ENCODE measurements at places on chromosomes 7 and 10.
A peak's percentile ranks its signal among the peaks of the same experiment; 100 is the strongest.

- no peak for DNase-seq
These were observed 53.8 kb downstream of the RBM17 start for GRCh38 chr10:6142644-6143043.

GRCh38 chr10:129604333-129605032 lies 137.4 kb downstream of the MGMT start:
- DNase-seq: no peak

DNA sequence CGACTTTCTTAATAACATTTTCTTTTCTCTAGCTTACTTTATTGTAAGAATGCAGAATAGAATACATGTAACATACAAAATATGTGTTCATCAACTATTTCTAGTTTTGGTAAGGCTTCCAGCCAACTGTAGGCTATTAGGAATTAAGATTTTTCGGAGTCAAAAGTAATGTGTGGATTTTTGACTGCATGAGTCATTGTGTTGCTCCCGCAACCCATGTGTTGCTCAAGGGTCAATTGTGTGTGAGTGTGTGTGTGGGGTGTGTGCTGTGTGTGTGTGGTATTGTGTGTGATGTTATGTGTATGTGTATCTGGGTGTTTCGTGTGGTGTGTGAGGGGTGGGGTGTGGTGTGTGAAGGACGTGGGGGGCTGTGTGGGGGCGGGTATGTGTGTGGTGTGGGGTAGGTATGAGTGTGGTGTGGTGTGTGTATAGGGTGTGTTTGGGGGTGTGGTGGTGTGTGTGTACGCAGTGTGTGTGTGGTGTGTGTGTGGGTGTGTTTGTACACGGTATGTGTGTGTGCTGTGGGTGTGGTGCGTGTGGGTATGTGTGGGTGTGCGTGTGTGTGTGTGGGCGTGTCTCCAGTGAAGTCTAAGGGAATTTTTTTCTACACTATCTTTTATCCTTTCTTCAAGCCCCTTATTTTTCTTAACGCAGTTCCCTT lies 60.5 kb downstream of the RSU1 start:
- no peak for DNase-seq

DNA sequence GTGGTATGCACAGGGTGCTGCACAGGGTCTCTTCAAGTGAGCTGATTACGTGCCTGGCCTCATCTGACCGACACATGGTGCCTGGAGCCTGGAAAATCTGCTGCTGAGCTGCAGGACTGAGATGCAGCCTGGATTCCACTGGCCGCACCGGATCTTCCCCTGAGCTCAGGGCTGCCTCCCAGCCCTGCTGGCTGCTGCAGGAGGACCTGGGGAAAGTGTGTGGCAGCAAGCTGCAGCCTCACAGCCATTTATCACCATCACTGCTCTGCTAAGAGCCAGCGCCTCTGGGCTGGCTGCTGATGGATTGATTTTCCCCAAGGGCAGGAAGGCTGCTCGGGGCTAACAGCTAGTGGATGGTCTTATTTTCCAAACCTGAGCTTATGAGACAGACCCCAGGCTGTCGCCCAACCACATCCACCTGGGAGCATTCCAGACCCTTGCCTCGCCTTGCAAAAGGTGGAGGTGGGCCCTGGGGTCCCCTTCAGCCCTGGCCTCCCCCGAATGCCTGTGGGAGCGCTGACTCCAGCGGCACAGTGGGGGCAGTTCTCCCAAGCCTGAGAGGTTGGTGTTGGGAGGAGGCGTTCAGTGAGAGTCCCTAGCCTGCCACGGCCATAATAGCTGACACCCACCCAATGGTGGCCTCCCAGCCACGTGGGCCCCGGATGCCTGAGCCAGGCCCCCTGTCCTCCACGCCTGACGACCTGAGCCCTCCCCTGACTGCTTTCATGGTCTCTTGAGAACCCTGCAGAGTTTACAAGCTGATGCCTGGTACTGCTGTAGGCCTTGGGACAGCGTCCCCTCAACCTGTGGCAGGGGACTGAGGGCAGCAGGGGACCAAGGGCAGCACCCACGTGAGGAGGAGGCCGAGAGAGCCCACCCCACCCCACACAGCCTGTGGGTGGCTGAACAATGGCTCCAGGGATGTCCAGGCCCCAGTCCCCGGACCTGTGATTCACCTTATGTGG lies 38.2 kb downstream of the STK32C start:
- DNase-seq: no peak

GRCh38 chr7:835485-836401 lies 3.5 kb downstream of the SUN1 start:
- no peak for DNase-seq

- no peak for DNase-seq
These were observed 533.5 kb downstream of the AUTS2 start for GRCh38 chr7:70131817-70132216.

- DNase-seq: no peak
These were observed 37.7 kb upstream of the ITGB1 start for GRCh38 chr10:32995751-32996150.

- peak; percentile 61 for DNase-seq
These were observed 72.8 kb upstream of the ZNF722 start for GRCh38 chr7:63925626-63926460.

DNA sequence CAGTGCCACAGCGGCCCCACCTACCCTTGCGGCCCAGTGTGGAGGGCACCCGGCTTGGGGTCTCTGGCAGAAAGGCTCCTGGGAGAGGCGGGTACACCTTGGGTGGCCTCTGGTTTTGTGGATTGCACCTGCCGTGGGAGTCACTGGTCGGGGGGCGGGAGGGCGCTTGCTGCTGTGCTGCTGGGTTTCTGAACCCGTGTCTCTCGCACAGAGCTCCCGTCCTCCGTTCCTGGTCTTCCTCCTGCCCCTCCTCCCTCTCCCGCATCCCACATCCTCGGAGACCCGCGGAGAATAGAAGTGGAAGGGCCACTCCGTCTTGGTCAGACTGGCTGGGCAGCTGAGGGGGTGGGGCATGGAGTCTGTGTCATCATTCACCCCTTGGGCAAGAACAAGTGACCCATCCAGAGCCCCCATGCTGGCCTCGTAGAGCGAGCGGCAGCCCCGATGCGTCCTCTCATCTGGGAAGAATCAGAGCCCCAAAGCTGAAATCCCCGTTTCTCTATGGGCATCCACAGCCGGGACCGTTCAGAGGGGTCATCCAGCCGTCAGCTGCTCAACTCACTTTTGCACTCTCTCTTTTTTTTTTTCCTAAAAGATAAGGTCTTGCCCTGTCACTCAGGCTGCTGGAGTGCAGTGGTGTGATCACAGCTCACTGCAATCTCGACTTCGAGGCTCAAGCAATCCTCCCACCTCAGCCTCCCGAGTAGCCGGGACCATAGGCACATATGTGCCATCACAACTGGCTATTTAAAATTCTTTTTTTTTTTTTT lies 4.0 kb downstream of the MAFK start:
- no peak for DNase-seq

DNA sequence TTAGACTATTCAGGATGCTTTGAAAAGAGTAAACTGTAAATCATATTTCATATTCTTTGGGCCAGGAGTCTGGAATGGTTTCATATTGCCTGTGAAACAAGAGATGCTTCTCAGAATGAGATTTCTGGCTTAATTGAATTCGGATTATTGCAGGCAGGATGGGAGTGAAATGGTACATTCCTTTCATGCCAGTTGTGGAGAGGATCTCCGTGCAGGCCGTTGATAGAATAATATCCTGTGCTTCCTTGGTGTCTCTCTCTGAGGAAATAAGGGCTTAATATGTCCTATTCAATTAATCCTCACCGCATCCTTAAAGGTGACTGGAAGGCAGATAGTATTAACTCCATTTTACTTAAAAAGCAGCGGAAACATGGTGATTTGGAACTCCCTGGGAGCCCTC lies 56.6 kb downstream of the CUX1 start:
- DNase-seq: no peak

DNA sequence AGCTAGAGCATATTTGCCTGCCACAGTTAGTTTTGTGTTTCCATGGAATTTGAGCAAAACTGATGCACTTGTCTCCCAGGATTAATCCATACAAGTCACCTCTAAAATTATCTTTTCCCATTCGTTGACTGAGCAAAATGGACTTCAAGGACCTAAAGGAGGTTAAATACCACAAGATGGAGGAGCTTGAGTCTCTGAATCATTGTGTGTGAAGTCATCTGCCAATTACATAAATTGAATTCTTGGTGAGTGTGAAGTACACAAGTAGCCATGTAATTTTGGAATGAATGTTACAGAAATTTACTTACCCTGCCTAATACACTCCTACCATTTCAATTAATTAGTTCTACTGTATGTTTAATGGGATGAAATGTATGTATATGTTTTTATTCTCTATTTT lies 501.7 kb upstream of the POT1 start:
- DNase-seq: no peak

DNA sequence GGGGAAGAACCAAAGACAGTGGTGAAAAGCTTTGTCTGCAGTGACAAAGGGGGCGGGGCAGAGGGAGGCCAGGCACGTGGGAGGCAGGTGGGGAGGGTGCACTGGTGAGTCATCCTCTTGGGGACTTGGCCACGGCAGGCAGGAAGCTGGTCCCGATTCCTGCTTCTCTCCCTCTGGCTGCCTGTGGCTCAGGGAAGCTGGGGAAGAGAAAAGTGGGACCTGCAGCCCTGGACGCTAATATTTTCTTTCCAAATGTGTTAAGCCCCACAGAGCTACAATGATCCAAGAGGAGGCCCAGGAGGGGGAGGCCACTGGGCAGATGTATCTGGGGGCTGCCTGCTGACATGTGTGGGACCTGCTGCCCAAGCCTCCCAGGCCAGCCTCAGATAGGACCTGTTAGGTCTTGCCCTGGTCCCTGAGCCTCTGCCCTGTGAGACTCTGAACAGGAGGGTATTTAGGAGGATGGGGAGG lies 231.8 kb downstream of the KCNMA1 start:
- no peak for DNase-seq

- DNase-seq: no peak
These were observed 188.5 kb upstream of the MKI67 start for GRCh38 chr10:128314686-128315085.

DNA sequence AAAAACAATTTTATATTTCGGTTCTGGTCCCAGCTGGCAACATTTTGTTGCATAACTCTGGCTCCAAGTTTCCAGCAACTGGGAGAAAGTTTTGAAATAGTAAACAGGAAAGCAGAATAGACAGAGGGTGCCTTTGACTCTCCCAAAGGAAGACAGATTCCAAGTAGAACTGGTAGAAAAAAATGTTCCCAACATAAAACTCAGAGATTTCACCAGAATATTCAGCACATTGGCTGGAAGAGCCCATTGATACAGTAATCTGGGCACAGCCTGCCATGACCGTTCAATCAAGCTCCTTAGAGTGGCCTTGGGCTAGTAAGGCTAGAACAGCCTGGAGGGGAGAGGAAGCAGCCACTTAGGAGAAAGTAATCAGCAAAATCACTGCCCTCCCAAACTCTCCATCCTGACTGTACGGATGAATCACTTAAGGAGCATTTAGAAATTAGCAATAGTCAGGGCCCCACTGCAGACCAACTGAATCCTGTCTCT lies 120.4 kb downstream of the CUBN start:
- DNase-seq: no peak

GRCh38 chr10:130242513-130242912 lies 106.3 kb downstream of the GLRX3 start:
- DNase-seq: no peak

DNA sequence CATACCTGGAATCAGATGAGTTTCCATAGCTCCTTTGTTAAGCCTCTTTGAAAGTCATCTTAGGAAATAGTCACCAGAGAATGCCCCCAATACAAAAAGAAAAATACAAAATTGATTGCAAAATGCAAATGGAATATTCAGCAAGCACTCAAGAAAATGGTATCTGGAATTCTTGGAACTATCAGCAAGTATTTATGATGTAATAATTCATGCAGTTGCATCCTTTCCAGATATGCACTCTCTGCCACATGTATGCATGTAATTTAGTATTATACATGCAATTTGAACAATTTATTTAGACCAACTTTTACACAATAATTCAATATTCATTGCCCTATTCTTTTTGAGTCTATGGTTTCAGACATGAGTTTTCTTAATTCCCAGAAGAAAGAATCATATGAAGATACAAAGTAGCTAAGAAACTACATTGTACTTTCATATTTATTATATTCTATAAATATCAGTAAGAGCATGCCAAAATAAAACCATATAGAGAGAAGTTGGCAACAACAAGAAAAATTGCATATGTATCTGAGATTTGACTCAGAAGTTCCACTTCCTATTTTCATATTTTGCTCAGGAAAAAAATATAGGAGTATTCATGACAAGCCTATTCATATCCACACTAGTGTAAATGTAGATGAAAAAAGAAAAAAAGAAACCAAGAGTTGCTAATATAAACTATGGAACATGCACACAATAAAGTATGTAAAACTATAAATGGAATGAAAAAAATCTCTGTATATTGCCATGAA lies 338.5 kb downstream of the SEMA3D start:
- no peak for DNase-seq

DNA sequence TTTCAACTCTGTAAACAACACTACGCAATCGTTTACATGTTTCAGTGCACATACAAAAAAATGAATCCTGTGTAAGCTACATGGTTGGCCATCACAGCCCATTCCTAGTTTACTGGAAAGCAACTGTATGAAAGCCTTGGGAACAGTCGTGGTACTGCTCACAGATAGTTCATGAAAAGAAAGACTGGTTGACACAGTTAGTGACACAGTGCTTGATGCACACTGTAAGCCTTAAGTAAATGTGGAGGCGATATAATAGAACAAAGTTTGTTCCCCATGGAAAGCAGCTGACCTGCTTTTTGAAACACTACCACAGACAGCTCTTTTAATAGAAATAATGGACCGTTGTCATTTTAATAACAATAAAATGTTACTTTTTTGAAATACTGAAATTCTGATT lies 5.1 kb downstream of the CACNA2D1 start:
- DNase-seq: no peak

DNA sequence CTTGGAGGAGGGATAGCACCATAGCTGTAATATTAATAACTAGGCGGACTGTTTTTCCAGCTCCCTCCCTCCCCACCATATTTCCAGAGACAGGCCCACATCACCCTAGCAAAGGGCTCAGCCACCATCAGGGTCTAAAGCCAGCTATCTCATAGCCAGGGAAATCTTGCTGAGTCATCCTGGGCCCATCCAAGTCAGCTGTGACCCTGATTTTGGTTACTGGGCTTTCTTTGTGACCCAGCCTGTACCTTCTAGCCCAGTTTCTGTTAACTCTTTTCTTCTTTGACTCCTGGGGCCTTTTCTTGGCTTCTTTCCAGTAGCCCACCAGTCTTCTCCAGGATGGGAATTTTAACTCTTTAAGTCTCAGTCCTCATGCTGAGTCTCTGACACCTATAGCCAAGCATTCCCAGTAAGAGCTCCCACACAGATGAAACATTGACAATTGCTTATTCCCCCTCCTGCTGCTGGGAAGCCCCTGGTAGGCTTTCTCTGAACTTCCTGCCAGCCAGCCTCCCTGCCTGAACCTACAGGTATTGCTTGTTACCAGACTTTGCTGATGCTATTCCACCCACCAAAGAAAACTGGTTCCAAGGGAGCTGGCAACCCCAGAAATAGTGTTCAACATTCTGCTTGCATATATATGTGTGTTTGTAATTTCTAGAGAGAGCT lies 34.8 kb upstream of the ADO start:
- DNase-seq: no peak

DNA sequence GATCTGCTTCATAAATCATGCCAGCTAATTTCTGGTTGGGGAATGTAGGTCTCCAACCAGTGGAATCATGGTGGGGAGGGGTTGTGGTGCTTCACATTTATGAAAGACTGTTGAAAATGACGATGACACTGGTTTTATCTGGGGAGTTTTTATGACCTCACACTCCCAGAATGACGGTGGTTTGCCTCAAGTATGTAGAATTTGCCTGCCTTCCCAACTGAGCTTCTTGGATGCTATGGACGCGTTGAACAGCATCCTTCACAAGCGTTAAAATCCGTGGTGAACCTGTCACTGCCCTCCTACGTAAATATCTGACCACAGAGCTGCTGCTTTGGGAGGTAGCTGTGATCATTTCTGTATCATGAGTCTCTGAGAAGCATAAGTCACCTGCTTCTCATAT lies 3.3 kb downstream of the INSYN2A start:
- DNase-seq: no peak

- no peak for DNase-seq
These were observed 14.1 kb upstream of the SUN1 start for GRCh38 chr7:818031-818699.

All from activated gamma-delta T cell (primary cell).